ENCODE measurements at places on chromosomes 6 and 20. TPM values are rescaled to one million over a fixed set of nuclear protein-coding genes. Genes with fewer than 3 reads are reported as not detected.

DNA sequence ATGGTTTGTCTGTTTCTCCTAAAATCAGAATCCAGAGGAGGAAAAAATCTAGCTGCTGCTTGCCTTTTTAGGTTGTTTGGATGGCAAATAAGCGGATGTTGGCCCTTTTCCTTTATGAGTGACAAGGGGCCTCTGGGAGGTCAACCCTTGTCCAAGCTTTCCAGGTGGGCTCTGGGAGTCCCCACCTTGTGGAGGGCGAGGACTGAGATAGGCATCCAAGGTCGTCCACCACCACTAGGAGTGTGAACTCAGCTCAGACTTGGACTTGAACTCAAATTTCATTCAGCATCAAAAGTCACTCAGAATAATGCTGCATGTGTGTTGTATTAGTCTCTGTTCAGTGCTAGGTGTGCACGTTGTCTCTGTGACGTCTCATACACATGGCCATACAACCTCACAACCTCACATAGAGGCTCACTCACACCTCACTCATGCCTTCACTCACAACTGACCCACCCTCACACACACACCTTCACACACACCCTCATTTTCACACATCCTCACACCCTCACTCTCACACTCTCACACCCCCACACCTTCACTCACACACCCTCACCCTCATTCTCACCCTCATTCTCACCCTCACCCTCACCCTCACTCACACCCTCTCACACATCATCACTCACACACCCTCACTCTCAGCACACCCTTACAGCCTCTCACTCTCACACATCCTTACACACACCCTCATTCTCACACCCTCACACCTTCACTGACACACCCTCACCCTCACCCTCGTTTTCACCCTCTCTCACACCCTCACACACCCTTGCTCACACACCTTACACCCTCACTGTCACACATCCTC, 18.0 kb downstream of the DYNLT1 start:
- DNase-seq: no peak

GRCh38 chr6:164216368-164216767, 801.9 kb downstream of the QKI start:
- DNase-seq: no peak

- no peak for DNase-seq
Measured at GRCh38 chr20:60242836-60243505, 284.7 kb downstream of the CDH26 start.

DNA sequence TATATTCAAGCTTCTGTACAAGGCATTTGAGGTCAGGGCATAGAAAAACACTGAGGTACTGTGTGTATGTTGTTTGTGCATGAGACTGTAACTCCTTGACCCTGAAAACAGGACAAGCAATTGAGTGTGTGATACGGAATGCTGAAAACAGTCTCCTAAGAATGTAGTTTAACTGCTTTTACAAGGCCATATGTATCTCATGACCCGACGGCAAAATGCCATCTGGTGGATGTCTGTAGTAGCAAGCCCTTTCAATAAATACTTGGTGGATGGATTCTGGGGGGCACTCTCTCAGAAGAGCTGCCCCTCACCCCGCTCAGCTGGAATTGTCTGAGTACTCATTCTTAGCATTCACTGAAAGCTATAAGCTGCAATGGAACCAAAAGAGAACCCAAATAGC, 69.3 kb upstream of the EYS start:
- DNase-seq: no peak

DNA sequence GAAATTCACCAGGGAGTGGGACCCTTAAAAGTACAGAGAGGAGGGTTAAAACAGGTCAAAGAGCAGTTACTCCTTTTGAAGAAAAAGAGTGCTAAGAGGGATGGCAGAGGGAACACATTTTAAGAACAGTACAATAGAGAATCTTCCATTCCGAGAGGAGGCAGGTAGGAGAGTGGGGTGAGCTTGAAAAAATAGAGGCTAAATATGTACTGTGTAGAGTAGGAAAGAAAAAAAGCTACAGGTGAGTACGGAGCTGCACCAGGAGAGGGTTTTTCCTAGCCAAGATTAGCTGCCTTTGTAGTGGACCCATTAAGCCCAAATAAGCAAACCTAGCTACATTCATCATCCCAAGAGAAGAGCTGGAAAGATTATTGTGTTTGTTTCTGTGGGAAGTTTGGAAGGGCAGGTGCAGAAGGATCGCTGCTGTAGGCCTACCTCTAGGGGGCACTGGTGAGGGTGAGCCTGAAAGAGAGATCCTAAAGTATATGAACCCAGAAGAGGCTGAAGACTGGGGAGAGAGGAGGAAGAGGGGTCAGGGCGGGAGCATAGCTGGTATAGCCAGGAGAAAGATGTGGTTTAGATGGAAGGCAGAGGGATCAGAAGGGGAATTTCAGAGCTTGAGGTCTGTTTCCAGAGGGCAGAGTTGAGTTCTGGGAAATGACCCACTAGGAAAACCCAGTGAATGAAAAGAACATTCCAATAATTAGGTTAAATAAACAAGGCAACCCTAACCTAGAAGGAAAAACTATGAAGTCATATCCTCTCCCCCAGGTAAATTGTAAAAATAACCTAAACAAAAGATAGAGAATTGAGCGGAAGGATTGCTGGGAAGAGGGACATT, 50.2 kb upstream of the HINT3 start:
- peak; percentile 23 for DNase-seq

Gene HTR1B
- total RNA-seq: 0.74 TPM

DNA sequence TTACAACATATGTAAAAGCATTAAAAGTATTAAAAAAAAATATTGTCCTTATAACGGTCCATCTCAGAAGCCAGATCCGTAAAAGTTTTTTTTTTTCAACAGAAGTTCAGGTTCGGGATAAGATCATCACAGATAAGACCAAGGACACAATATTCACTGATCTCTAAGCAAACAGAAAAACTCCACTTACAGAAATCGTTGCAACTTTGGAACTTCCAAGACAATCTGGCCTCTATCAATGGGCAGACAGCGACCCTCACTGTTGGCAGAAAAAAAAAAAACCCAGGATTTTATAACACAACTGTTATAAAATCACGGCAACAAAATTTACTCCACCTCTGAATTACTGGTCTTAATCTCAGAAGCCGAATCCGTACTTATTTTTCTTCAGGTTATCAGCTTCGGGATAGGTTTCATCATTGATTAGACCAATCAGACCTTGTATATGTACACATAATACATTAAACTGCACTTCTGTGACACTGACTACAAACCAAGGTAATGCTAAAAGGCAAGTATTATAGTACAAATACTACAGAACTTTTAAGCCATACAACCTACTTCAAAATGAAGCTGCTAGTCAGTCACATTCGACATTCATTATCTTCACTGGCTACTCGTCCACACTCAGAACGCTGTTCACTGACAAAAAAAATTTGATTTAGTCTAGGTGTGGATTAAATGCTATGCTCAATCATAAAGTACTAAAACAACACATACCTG, 34.7 kb upstream of the SYNCRIP start:
- no peak for DNase-seq

- no peak for DNase-seq
Measured at GRCh38 chr6:22886650-22887581, 317.6 kb downstream of the HDGFL1 start.
